ENCODE measurements at places on chromosomes 16 and 17. TPM values are rescaled to one million over a fixed set of nuclear protein-coding genes. Genes with fewer than 3 reads are reported as not detected.

GRCh38 chr17:15412606-15413005, 54.8 kb downstream of the CDRT4 start:
- no peak for DNase-seq
- no peak overlapping the region for H3K4me3 ChIP-seq
- no peaks in the 10 kb centered on the region for H3K36me3 ChIP-seq
- no peak overlapping the region for H3K27ac ChIP-seq

- no peak overlapping the region for H3K4me3 ChIP-seq
- H3K27ac ChIP-seq: no peak overlapping the region
- H3K36me3 ChIP-seq: no peaks in the 10 kb centered on the region
- H3K4me1 ChIP-seq: no peaks in the 10 kb centered on the region
- no peak for DNase-seq
Observed at GRCh38 chr16:56348168-56349085, 76.9 kb downstream of the AMFR start.

DNA sequence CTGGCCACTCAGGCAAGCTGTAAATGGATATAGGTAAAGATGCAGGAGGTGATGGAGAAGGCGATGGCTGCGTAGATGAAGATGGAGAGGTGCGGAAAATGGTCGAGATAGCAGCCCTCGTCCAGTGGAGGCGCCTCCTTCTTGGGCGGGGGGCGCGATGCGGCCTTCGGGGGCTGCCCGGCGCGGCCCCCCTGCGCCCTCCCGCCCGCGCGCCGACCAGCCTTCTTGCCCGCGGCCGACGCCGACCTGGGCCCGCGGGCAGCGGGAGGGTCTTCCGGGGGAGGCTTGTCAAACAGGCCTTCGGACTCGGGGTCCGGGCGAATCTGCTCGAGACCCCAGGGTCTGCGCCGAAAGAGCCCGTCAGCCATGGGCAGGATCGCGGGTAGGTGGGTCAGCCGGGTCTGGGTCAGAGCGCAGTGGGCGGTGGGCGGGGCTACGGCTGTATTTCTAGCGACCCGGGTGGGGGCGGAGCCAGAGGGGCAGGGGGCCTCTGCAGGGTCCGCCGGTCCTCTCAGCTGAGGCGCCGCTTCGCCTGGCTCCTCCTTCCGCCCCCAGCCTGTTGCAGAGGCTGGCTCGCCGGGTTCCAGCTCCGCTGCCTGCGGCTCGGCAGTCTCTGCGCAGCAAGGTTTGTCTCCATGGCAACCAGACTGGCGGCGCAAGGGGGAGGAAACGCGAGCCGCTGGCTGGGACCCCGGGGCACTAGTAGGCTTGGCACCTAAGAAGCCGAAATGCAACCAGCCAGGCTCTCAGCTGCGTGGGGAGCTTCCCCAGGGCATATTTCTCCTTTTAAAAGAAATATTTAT, 14.4 kb downstream of the MIS12 start:
- H3K4me3 ChIP-seq: peak overlapping the region; percentile 60
- H3K4me1 ChIP-seq: no peaks in the 10 kb centered on the region
- H3K27me3 ChIP-seq: no peaks in the 10 kb centered on the region
- DNase-seq: peak; percentile 75

- no peak overlapping the region for H3K4me3 ChIP-seq
- peaks cover 7% of the 10 kb centered on the region for H3K36me3 ChIP-seq
- no peak overlapping the region for H3K27ac ChIP-seq
- DNase-seq: no peak
Observed at GRCh38 chr17:37116671-37117185, 168.0 kb downstream of the AATF start.

DNA sequence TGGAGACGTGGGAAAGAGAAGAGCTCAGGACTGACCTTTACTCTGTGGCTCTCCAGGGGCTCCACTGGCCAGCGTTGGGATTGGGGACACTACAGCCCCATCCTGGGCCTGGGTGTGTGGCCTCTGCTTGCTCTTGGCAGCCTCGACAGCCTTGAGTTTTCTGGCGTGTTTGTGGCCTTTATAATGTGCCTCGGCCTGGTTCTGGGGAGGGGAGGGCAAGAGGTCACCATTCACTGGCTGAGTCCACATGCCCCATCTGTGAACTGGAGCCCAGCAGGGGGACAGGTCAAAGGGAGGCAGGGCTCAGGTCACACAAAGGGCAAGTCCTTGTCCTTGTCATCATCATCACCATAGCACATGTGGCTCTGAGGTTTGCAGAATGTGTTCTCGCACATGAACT, 11.7 kb downstream of the NKIRAS2 start:
- H3K27ac ChIP-seq: no peak overlapping the region
- no peaks in the 10 kb centered on the region for H3K4me1 ChIP-seq
- DNase-seq: no peak
- no peak overlapping the region for H3K4me3 ChIP-seq
- peaks cover 7% of the 10 kb centered on the region for H3K27me3 ChIP-seq
- H3K36me3 ChIP-seq: no peaks in the 10 kb centered on the region

DNA sequence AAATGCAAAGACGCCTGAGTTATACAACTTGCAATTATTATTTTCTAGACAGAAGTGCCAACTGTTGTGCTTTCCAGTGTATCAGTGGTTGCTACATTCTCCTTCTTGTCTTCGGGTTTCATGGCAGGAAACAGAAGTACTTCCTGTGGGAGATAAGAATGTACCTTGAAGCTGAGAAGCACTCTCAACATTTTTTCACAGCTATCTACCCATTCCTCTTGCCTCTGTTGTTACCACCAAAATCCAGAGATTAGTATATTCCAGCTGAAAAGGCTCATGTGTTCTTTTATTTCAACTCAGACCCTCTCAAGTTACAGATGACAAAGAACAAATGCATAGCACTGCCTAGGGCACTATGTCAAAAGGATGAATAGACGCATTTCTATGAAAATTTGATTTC, 4.8 kb upstream of the ADAT1 start:
- no peak for DNase-seq
- no peak overlapping the region for H3K4me3 ChIP-seq
- no peak overlapping the region for H3K27ac ChIP-seq
- H3K4me1 ChIP-seq: no peaks in the 10 kb centered on the region
- peaks cover 24% of the 10 kb centered on the region for H3K36me3 ChIP-seq

DNA sequence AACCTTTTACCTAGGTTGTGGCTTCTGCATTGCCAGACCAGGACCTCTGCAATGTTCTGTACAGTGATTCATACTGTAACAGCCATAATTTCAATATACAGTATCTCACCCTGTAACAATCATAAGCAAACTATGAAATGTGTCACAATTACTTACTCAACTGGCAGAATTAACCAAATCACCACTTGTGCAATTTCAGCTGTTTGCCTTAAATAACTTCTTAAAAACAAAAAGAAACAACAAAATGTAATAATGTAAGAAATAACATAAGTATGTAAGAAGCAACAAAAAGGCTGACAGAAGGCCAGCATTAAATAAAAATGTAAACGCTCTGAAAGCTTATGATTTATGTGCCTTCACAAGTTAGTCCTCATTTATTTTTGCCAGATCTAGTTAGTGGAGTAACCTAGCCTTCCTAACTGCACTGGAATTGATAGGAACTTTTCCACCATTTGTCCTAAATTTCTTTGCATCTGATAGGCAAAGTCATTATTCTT, 96.9 kb downstream of the SKAP1 start:
- H3K4me1 ChIP-seq: no peaks in the 10 kb centered on the region
- no peaks in the 10 kb centered on the region for H3K36me3 ChIP-seq
- H3K4me3 ChIP-seq: no peak overlapping the region
- no peak overlapping the region for H3K27ac ChIP-seq

- no peaks in the 10 kb centered on the region for H3K4me1 ChIP-seq
- no peaks in the 10 kb centered on the region for H3K27me3 ChIP-seq
- no peak overlapping the region for H3K4me3 ChIP-seq
- no peak for DNase-seq
- no peaks in the 10 kb centered on the region for H3K36me3 ChIP-seq
Observed at GRCh38 chr16:76748461-76749348, 442.3 kb upstream of the MON1B start.

DNA sequence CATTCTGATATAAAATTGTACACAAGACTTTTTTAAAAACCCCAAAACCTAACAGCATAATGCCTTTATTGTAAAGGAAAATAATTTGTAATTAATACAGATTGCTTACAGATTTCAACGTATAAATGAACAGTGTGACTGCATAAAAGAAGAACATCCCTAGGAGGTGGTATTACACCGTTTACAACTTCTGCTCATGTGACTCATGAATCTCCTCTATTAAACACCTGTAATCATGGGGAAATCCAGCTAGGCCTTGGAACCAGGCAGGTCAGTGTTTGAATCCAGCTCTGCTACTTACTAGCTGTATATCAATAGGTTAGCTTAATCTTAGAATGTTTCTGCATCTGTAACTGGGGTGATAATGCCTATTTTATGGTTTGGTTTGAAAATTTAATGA, 15.2 kb downstream of the RABEP1 start:
- no peak overlapping the region for H3K27ac ChIP-seq
- H3K4me3 ChIP-seq: no peak overlapping the region
- H3K36me3 ChIP-seq: no peaks in the 10 kb centered on the region

GRCh38 chr17:44961921-44962350, 6.2 kb downstream of the C1QL1 start:
- no peak overlapping the region for H3K4me3 ChIP-seq
- H3K27me3 ChIP-seq: peaks cover 18% of the 10 kb centered on the region
- peaks cover 1% of the 10 kb centered on the region for H3K4me1 ChIP-seq
- H3K27ac ChIP-seq: no peak overlapping the region
- no peak for DNase-seq

DNA sequence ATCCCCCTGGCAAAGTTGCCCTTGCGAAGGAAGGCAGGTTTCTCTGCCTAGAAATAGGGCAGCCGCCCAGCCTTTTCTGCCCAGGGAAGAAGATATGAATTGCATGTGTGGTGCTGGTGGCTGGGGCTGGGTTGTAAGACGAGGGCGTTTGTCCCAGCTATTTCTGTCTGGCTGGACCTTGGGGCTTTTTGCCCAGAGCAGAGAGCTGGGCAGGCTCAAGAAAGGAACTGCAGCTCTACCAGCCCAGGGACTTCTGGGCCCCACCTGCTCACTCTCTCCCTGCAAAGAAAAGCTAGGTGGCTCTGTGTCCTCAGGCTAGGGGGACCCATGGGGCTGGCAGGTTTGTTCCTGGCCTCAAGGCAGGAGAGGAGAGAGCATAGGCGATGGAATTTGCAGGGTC, 586 bp downstream of the CACNG1 start:
- no peak overlapping the region for H3K27ac ChIP-seq
- no peaks in the 10 kb centered on the region for H3K4me1 ChIP-seq
- H3K27me3 ChIP-seq: no peaks in the 10 kb centered on the region
- H3K36me3 ChIP-seq: no peaks in the 10 kb centered on the region

The KIF2B gene
- polyA plus RNA-seq: not detected

The ENKD1 gene
- polyA plus RNA-seq: 4.1 TPM

The MYCBPAP gene
- polyA plus RNA-seq: 0.13 TPM

The SPATA32 gene
- polyA plus RNA-seq: 0.04 TPM

The PRR15L gene
- polyA plus RNA-seq: 182 TPM

The WNT9B gene
- 0.22 TPM for polyA plus RNA-seq

The TMEM238L gene
- polyA plus RNA-seq: 26.8 TPM
